Esophagus mucosa (tissue), 1 donor: ENCODE measurements at places on chromosomes 5 and 9.
A peak's percentile ranks its signal among the peaks of the same experiment; 100 is the strongest.

- no peak for ATAC-seq
Measured at GRCh38 chr5:81506378-81506777, 112.4 kb upstream of the ACOT12 start.

DNA sequence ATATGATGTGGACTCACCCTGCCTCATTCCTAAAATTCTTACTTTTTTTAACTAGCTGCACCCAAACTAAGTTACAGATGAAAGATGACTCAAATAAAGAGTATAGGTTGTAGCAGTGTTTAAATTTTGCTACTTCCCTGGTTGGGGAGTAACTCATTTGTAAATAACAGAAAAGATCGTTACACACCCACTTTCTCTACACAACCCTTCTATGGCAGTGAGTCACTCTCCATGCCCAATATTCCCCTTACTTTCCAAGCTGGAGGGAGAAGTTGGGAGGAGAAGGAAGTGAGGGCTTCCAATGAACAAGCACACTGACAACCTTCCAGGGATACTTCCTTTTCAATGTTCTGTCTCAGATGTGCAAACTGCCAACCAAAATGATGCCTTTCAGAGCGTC, 1.9 kb downstream of the RASEF start:
- ATAC-seq = peak; percentile 48

DNA sequence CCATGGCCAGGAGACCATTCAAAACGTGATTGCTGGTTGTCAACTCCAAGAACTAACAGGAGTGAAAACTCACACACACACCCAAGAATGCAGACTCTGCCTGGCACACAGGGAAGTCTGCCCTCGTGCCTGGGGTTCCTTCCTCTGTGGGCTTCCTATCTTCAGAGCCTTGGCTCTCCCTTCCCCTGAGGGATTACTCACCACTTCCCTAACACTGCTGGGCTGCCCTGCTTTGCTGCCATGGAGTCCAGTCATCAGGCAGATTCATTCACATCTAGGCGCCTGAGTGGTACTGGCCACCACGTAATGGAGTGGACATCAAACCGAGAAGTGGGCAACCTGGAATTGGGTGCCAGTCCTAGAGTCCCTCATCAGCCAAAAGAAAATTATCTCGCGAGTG, 76.4 kb upstream of the PRSS3 start:
- ATAC-seq = peak; percentile 21

DNA sequence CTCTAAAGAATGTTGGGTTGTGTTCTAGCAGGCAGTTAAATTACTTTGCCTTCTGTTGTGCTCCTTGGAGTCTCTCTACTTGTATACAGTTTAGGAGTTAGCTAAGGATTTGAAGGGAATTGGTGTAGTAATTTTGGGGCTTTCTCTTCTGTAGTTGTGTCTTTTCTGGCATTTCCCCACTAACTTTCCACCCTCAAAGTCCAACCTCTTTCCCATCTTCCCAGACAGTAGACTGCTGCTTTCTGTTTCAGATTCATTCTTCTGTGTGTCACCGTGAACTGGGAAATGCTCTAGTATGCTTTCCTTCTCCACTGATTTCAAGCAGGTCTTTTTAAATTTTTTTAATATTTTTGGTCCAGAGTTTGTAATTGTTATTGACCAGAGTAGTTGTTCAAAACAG, 4.5 kb upstream of the ANGPTL2 start:
- no peak for ATAC-seq

DNA sequence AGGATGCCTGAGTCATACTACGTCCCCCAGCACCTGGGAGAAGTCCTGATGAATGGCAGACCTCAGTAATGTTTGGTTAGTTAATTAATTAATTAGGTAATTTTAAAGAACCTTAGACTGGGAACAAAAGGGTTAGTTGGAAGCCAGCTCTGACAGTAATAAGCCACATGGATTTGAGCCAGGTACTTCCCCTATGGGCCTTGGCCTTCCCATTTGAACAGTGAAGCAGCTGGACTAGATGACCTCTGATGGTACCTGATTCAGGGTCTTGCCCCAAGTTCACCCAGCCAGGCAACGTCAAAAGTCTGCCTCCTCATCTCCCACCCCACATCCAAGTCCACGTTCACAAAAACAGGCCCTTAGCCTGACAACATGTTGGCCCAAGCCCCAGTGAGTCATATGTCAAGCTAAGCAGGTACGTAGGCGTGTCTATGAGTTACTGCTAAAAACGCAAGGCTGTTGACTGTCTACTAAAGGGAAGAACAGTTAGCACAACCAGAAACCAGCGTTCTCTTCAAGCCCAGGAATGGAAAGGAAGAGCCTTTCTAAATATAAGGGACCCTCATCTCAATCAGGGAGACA, 303.2 kb downstream of the ACTL7B start:
- ATAC-seq = peak; percentile 78

- ATAC-seq = no peak
Measured at GRCh38 chr5:10367579-10367978, 14.1 kb downstream of the MARCHF6 start.

GRCh38 chr5:11584017-11584416, 320.2 kb downstream of the CTNND2 start:
- no peak for ATAC-seq

- no peak for ATAC-seq
Measured at GRCh38 chr5:72662936-72663335, 153.5 kb upstream of the TNPO1 start.

- no peak for ATAC-seq
Measured at GRCh38 chr9:134531220-134531970, 110.2 kb upstream of the COL5A1 start.

GRCh38 chr9:114240647-114241558, 82.0 kb upstream of the ORM1 start:
- ATAC-seq = peak; percentile 24

DNA sequence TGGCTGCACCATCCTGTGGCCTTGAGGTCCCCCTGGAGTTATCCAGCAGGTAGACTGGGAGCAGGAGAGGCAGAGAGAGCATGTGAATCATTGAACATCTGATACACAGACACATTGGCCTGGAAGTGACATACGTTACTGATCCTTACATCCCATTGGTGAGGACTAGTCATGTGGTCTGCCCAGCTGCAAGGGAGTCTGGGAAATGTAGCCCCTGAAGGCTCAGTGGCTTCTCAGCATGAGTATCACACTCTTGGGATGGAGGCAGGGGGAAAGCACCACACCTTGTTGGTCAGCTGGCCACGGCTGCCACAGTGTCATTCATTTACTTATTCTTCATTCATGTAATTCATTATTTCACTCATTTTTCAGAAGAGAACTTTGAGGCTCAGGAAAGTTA, 13.3 kb upstream of the KCNMB1 start:
- no peak for ATAC-seq

GRCh38 chr5:120413686-120414085, 50.4 kb upstream of the PRR16 start:
- ATAC-seq = no peak

DNA sequence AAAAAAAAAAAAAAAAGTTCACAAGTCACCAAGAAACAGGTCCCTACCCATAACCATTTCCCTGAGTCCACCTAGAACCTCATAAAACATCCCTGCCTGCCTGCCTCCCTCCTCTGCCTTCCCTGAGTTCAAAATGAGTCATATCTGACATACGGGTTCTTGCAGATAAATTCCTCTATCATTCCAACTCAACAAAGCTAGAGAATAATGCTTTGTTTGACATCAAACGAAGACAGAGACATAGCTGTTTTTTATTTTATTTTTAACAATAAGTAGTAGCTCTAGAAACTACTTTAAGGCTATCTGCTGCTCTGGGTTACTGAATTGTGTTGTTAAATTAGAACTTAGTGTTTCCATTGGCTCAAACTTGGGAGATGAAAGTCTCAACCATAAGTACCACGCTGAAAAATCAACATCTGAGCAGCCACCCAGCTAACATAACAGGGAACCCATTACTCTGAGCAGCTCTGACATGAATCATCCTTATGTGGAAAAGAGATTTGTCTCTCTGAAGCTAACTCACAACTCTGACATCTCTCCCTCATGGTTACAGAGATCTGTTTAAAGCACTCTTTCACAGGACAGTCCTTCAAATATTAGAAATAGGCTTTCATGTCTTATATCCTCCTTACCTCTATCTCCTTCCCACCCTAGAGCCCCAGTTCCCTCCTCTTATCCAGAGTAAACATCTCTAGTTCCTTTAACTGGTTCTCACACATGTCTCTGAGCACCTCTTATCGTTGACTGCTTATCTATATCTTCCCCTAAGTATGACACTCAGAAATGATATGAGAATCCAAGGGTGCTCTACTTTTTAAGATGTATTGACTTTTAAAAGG, 12.1 kb downstream of the TMEM245 start:
- ATAC-seq = peak; percentile 45

- ATAC-seq = no peak
Measured at GRCh38 chr9:8457816-8458215, 658.2 kb upstream of the DMAC1 start.

- ATAC-seq = no peak
Measured at GRCh38 chr5:110686270-110686669, 40.2 kb downstream of the TMEM232 start.

DNA sequence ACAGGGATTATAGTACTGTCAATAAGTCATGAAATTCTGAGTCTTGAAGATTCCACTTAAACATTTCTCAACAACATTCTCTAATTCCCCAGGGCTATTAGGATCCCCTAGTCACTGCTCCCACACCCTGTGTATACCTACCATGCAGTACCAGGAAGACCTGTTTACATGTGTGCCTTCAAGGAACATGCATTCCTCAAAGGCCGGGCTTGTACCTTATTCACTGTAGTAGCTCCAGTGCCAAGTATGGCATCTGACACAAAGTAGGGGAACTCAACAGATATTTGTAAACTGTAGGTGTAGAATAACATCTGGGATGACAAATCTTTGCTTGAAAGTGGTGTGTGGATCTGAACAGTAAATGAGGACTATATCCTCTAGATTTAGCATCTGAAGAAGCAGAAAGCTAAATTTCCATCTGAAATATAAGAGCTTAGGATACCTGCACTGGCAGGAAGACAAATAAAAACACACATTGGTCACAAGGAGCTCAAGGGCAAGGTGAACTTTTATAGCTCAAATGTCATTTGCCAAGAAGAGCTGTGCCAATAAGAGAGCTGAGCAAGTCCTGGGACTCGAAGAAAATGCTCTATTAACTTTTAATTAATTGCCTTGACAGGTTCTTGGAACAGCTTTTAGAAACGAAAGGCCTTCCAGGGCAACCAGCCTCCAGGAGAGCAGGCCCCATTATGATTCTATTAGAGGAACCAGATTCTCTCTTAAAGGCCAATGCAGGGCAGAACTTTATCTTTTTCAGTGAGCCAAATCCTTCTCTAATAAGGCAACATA, 52.3 kb upstream of the MYOT start:
- peak; percentile 90 for ATAC-seq
